Stomach (tissue), 19 donors: ENCODE measurements at places on chromosomes 13 and 19. TPM values are rescaled to one million over a fixed set of nuclear protein-coding genes. Genes with fewer than 3 reads are reported as not detected.
A peak's percentile ranks its signal among the peaks of the same experiment; 100 is the strongest.

DNA sequence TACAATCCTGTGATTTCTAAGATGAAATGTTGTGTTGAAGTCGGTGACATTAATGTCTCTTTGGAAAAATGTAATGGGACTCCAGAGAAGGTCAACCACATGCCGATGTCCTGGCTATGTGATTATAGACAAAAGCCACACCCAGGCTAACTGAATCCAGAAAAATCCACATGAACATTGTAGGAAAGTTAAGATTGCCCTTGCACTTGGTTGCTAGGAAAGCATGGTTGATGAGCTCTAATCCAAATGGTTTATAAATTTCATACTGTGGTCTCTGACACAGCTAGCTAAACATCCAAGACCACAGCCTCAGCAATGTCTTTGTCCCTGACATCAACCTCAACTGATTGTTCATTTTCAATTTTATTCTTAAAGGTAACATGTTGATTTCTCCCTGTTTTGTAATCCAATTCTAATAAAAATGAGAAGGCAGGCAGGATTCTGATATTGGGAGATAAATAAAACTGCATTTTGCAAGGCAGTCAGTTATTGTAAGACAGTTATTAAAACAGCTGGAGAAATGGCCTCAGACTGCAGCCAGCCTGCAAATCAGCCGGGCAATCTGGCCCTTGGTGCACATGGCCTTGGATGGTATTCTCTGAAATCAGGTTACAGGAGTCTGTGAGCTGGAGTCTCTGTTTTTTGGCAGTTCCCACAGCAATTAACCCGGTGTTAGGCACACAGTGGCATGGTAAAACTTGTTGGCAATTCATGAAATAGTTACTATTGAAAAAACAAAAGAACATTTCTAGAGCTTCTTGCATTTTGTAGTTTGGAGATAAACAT, 93.9 kb downstream of the STARD13 start:
- H3K4me1 ChIP-seq = peaks cover 92% of the 10 kb centered on the region
- no peaks in the 10 kb centered on the region for H3K27me3 ChIP-seq
- no peak overlapping the region for H3K4me3 ChIP-seq
- peaks cover 4% of the 10 kb centered on the region for H3K36me3 ChIP-seq

DNA sequence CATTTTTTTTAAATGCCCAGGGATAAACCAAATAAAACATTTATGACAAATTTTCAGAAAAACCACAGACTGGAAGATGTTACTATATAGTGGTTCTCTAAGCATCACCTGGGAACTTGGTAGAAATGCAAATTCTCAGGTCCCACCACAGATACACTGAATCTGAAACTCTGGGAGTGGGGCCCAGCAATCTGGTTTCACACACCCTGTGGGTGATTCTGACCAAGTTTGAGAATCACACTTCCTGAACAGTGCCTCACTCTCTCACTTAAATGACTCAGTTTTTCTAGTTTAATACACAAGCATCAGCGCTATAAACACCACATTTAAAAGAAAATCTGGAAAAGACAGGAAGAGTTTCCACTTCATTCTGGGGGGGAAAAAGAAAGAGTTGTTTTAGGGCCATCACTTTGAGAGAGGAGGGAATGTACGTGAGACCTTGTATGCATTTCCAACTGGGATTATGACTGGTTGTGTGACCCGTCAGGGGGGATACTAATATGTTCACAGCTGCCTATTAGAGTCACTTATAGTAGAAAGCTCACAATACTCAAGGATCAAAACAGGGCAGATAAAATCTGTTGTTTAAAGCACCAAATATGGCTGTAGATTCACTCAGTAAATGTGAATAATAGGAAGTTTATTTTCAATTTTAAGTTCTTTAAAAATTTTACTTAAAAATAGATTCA, 567.7 kb downstream of the GPC6 start:
- no peak for DNase-seq
- no peaks in the 10 kb centered on the region for H3K36me3 ChIP-seq
- no peaks in the 10 kb centered on the region for H3K4me1 ChIP-seq
- H3K27me3 ChIP-seq = no peaks in the 10 kb centered on the region
- H3K4me3 ChIP-seq = no peak overlapping the region

GRCh38 chr13:73872397-73872796, 261.8 kb downstream of the KLF12 start:
- H3K4me1 ChIP-seq = no peaks in the 10 kb centered on the region
- H3K27ac ChIP-seq = no peak overlapping the region
- H3K4me3 ChIP-seq = no peak overlapping the region
- no peaks in the 10 kb centered on the region for H3K36me3 ChIP-seq

DNA sequence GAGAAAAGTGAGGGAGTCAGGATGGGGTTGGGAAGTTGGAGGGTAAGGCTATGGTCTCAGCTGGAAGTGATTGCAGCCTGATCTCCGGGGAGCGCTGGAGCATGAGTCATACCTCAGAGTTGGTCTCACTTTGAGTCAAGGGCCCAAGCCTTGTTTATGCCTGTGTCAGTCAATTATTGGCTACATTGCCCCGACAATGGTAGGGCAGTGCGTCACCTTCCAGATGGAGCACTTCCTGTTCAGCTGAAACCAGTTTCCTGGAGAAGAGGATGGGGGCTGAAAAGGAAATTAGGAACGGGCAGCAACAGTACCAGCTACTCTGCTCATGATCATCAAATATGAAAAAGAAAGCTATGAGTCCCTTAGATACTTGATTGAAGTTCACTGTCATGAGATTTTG, 60.4 kb downstream of the ADGRE1 start:
- no peaks in the 10 kb centered on the region for H3K27me3 ChIP-seq
- H3K4me1 ChIP-seq = no peaks in the 10 kb centered on the region
- H3K27ac ChIP-seq = no peak overlapping the region
- H3K4me3 ChIP-seq = no peak overlapping the region
- H3K36me3 ChIP-seq = no peaks in the 10 kb centered on the region

The CCDC159 gene
- 2.9 TPM for total RNA-seq

The NLRP7 gene
- total RNA-seq = not detected

- peaks cover 18% of the 10 kb centered on the region for H3K36me3 ChIP-seq
- no peak for DNase-seq
- no peak overlapping the region for H3K4me3 ChIP-seq
- no peaks in the 10 kb centered on the region for H3K27me3 ChIP-seq
These were observed 21.2 kb downstream of the WTIP start for GRCh38 chr19:34502582-34503411.

GRCh38 chr13:109819874-109820273, 33.5 kb upstream of the IRS2 start:
- H3K27ac ChIP-seq = no peak overlapping the region
- H3K4me1 ChIP-seq = peaks cover 4% of the 10 kb centered on the region
- H3K36me3 ChIP-seq = no peaks in the 10 kb centered on the region
- no peaks in the 10 kb centered on the region for H3K27me3 ChIP-seq
- no peak overlapping the region for H3K4me3 ChIP-seq

The ZNF584 gene
- not detected for total RNA-seq

- peaks cover 25% of the 10 kb centered on the region for H3K27me3 ChIP-seq
- H3K4me1 ChIP-seq = peaks cover 24% of the 10 kb centered on the region
- no peaks in the 10 kb centered on the region for H3K36me3 ChIP-seq
- no peak overlapping the region for H3K27ac ChIP-seq
- no peak for DNase-seq
- no peak overlapping the region for H3K4me3 ChIP-seq
These were observed 16.3 kb upstream of the PTBP1 start for GRCh38 chr19:780935-781334.

DNA sequence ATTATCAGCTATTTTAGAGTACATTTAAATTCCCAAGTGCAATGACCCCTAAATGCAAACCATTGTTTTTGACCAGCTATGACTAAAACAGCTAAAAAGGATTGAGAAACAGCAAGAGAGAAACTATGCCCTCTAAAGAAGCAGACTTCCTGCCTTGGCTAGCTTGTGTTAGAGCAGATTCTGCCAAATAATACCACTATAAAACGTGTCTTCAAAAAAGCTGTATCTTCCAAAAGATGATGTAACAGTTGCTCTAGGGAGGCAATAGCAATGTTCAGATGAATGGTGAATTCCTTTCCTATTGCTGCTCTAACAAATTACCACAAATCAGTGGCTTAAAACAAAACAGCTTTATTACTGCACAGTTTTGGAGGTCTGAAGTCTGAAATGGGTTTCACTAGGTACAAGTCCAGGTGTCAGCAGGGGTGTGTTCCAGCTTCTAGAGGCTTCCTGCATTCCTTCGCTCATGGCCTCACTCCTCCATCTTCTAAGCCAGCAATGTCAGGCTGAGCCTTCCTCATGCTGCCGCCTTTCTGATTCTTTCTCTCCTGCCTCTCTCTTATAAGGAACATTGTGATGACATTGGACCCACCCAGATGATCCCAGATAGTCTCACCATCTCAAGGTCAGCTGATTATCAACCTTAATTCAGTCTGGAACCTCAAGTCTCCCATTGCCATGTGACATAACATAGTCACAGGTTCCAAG, 84.5 kb downstream of the LRRC63 start:
- H3K27ac ChIP-seq = peak overlapping the region; percentile 49
- no peaks in the 10 kb centered on the region for H3K27me3 ChIP-seq
- no peak for DNase-seq
- no peaks in the 10 kb centered on the region for H3K36me3 ChIP-seq
- H3K4me3 ChIP-seq = no peak overlapping the region

GRCh38 chr13:40170982-40171381, 495.5 kb downstream of the FOXO1 start:
- H3K4me1 ChIP-seq = peaks cover 10% of the 10 kb centered on the region
- no peak overlapping the region for H3K27ac ChIP-seq
- no peak for DNase-seq

GRCh38 chr13:20198781-20199180, 6.0 kb upstream of the GJB2 start:
- H3K4me3 ChIP-seq = no peak overlapping the region
- H3K4me1 ChIP-seq = peaks cover 2% of the 10 kb centered on the region
- no peak overlapping the region for H3K27ac ChIP-seq
- DNase-seq = peak; percentile 57
- H3K36me3 ChIP-seq = no peaks in the 10 kb centered on the region
- H3K27me3 ChIP-seq = peaks cover 7% of the 10 kb centered on the region

GRCh38 chr19:13600091-13600490, 93.8 kb upstream of the CACNA1A start:
- H3K27ac ChIP-seq = no peak overlapping the region
- H3K36me3 ChIP-seq = no peaks in the 10 kb centered on the region

DNA sequence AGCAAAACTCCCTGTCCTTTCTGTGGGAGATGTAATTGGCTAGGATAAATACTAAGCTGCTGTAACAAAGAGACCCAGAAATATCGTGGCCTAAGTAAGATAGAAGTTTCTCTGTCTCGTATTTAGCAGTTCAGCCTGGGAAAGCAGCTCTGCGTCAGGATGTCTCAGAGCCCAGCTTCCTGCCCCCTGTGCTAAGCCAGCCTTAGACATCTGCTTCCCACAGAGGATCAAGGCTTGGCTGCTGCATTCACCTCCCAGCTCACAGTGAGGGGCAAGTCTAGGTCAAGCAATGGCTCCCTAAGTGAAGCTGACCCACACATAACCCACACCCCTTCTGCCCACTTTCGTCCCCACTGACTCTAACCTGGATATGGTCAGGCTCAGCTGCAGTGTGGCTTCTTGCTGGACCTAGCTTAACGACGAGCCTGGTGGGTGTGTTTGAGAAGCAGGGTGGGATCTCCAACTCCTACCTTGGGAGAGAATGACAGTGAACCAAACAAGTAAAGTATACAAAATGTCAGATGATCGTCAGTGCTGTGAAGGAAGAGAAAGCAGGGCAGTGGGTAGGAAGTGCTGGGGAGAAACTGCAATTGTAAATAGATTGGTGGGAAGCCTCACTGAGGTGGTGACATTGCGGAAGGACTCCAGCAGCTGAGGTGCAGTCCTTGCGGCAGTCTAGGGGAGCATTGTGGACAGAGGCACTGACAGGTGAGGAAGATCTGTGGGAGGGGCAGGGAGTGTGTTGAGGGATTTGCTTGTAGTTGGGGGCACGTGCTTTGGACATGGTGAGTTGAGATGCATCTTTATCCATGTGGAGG, 82.9 kb downstream of the TNFRSF19 start:
- no peak for DNase-seq
- H3K4me1 ChIP-seq = peaks cover 17% of the 10 kb centered on the region
- H3K27me3 ChIP-seq = no peaks in the 10 kb centered on the region
- H3K36me3 ChIP-seq = no peaks in the 10 kb centered on the region
- peak overlapping the region; percentile 37 for H3K27ac ChIP-seq
- no peak overlapping the region for H3K4me3 ChIP-seq

GRCh38 chr13:46184277-46184699, 2.3 kb upstream of the LCP1 start:
- no peaks in the 10 kb centered on the region for H3K36me3 ChIP-seq
- no peaks in the 10 kb centered on the region for H3K27me3 ChIP-seq
- peak overlapping the region; percentile 75 for H3K27ac ChIP-seq
- peak; percentile 38 for DNase-seq
